ENCODE measurements at places on chromosomes 11 and 22.

GRCh38 chr11:20099527-20099926 is 60.7 kb downstream of the DBX1 start:
- no peak for DNase-seq
- no peak overlapping the region for H3K4me3 ChIP-seq
- H3K4me1 ChIP-seq = no peaks in the 10 kb centered on the region
- no peak overlapping the region for H3K27ac ChIP-seq
- no peaks in the 10 kb centered on the region for H3K36me3 ChIP-seq
- no peaks in the 10 kb centered on the region for H3K27me3 ChIP-seq

DNA sequence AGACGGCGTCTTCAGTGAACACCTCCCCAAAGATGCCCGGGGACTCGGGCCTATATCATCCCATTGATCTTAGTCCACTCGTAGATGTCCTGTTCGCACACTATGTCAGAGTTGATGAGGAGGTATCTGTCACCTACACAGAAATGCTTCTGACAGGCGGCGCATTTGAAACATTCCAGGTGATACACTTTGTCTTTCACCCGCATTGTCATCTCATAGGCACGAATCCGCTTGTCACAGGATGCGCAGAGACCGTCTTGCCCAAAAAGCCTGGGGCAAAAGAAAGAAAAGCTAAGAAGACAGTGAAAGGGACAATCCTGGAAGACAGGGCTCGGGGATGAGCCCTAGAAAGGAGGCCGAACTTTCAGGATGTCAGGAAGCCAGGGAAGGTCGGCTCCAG is 32.6 kb downstream of the LMO2 start:
- H3K27ac ChIP-seq = no peak overlapping the region
- DNase-seq = no peak
- H3K4me3 ChIP-seq = no peak overlapping the region

DNA sequence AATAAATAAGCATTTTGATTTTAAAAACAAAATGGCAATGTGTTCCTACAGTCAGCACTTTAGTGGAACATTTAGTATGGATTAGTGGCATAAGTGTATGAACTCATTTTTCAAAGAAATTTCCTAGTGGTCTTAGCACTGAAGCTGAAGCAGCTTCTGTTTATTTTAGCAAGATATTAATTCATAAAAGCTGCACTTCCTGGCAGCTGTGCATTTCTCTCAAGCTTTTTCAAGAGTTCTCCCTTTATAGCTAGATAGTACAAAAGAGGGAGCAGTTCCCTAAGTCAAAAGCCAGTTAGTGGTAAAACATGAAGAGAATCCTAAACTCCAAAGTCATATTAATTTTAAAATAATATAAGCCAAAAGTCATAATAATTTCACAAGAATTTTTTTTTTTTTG is 1036.0 kb upstream of the CCDC90B start:
- H3K27me3 ChIP-seq = peaks cover 5% of the 10 kb centered on the region
- no peak for DNase-seq
- no peak overlapping the region for H3K27ac ChIP-seq
- H3K4me3 ChIP-seq = no peak overlapping the region
- no peaks in the 10 kb centered on the region for H3K4me1 ChIP-seq

DNA sequence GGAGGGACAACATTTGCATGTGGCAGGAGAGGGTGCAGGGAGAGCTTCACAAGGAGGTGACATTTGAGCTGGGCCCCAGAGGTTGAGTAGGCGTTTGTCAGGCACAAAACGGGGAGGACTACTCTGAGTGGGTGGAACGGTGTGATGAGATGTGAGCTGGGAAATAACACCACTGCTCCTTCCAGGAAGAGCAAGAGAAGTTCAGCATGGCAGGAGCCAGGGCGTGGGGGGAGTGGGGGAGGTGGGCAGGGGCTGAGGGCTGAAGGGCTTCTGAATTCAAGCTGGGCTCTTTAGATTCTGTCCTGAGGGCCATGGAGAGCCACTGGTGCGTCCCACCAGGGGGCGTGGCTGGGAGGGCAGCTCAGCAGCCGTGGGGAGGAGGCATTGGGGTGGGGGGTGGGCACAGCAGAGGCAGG is 54.2 kb downstream of the OTOG start:
- no peaks in the 10 kb centered on the region for H3K4me1 ChIP-seq
- H3K27ac ChIP-seq = no peak overlapping the region
- no peaks in the 10 kb centered on the region for H3K36me3 ChIP-seq
- no peaks in the 10 kb centered on the region for H3K27me3 ChIP-seq
- no peak overlapping the region for H3K4me3 ChIP-seq

DNA sequence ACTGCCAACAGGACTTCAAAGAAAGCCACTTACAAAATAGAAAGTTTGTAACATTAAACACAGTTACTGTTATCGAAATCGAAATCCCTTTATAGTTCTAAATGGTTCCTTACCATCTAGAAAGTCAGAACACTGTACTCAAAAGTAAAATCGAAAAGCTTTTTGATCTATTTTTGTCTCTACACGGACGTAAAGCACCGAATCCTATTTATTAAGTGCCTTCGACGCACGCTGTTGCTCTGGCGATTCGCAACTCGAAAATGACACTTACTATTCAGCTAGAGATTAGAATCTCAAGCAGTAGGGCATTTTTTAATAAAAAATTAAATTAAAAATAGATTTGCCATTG is 78.3 kb downstream of the LARGE1 start:
- DNase-seq = no peak
- H3K4me1 ChIP-seq = no peaks in the 10 kb centered on the region
- no peaks in the 10 kb centered on the region for H3K36me3 ChIP-seq
- no peaks in the 10 kb centered on the region for H3K27me3 ChIP-seq
- no peak overlapping the region for H3K27ac ChIP-seq
- no peak overlapping the region for H3K4me3 ChIP-seq

- peaks cover under 1% of the 10 kb centered on the region for H3K4me1 ChIP-seq
- peaks cover 20% of the 10 kb centered on the region for H3K27me3 ChIP-seq
- H3K36me3 ChIP-seq = no peaks in the 10 kb centered on the region
- no peak for DNase-seq
- H3K27ac ChIP-seq = no peak overlapping the region
- no peak overlapping the region for H3K4me3 ChIP-seq
Measured at GRCh38 chr11:124870430-124870829, 5.2 kb downstream of the ROBO3 start.

GRCh38 chr11:118441770-118442275 is 5.5 kb downstream of the KMT2A start:
- no peaks in the 10 kb centered on the region for H3K36me3 ChIP-seq
- H3K27ac ChIP-seq = no peak overlapping the region
- no peak overlapping the region for H3K4me3 ChIP-seq
- H3K4me1 ChIP-seq = peaks cover 26% of the 10 kb centered on the region

DNA sequence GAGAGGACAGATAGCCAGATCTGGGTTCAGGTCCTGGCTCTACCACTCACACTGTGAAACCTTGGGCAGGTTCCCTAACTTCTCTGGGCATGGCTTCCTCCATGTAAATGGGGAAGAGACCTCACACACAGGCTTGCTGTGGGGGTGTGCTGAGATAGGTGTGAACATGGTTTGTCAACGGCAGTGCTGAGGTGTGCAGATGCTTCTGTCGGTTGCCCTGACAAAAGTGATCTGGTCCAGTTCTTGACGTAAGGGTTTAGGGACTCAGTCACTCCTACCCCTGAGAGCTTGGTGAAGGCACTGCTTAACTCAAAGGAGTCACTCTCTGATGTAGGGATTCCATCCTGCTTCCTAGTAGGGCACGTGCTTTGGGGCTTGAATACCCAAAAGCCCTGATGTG is 2.0 kb downstream of the C1QTNF4 start:
- no peak overlapping the region for H3K27ac ChIP-seq
- no peak overlapping the region for H3K4me3 ChIP-seq
- peaks cover 6% of the 10 kb centered on the region for H3K27me3 ChIP-seq
- no peaks in the 10 kb centered on the region for H3K4me1 ChIP-seq
- no peak for DNase-seq

DNA sequence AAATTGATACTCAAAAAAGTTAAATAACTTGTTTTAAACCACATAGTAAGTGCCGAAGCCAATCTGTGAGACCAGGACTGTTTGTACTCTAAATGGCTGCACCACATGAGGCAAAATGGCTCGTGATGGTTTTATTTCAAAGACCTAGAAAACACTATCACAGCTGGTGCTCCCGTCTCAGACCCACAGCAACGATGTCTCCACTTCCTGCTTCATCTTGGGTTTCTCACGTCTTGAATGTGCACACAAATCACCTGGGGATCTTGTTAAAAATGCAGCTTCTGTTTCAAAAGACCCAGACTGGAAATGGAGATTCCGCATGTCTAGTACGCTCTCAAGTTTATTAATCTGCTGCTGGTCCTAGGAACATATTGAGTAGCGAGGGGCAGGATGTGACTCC is 1.2 kb downstream of the CD3E start:
- H3K36me3 ChIP-seq = no peaks in the 10 kb centered on the region
- H3K4me1 ChIP-seq = no peaks in the 10 kb centered on the region
- H3K27me3 ChIP-seq = peaks cover 17% of the 10 kb centered on the region

- peaks cover 55% of the 10 kb centered on the region for H3K4me1 ChIP-seq
- peak overlapping the region; percentile 64 for H3K4me3 ChIP-seq
- H3K36me3 ChIP-seq = no peaks in the 10 kb centered on the region
- DNase-seq = peak; percentile 68
- H3K27ac ChIP-seq = peak overlapping the region; percentile 98
- H3K27me3 ChIP-seq = no peaks in the 10 kb centered on the region
Measured at GRCh38 chr11:63917692-63918506, 935 bp upstream of the RCOR2 start.

- no peak for DNase-seq
- no peaks in the 10 kb centered on the region for H3K4me1 ChIP-seq
- no peak overlapping the region for H3K4me3 ChIP-seq
- H3K27me3 ChIP-seq = no peaks in the 10 kb centered on the region
- no peaks in the 10 kb centered on the region for H3K36me3 ChIP-seq
Measured at GRCh38 chr11:27619039-27619574, 81.1 kb downstream of the BDNF start.

- no peaks in the 10 kb centered on the region for H3K4me1 ChIP-seq
- H3K36me3 ChIP-seq = no peaks in the 10 kb centered on the region
- no peak overlapping the region for H3K27ac ChIP-seq
- no peak overlapping the region for H3K4me3 ChIP-seq
- peaks cover 3% of the 10 kb centered on the region for H3K27me3 ChIP-seq
Measured at GRCh38 chr11:118084656-118085055, 2.1 kb downstream of the SMIM35 start.

DNA sequence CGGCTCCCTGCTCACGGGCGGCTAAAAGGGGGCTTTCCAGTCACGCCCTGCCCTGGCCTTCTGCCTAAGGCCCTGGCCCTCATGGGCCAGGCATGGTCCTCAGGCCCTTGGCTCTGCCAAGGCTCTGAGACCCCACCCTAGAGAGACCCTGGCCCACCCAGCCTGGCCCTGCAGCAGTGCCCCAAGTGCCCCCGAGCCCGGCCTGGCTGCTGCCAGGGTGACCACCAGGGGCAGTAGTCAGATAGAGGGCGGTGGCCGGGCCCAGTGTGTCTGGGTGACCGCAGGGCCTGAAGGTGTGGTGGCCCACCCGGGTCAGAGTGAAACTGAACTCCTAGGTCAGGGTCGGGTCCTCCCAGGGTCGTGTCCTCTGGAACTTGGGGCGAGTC is 29.4 kb upstream of the CCDC188 start:
- H3K27me3 ChIP-seq = no peaks in the 10 kb centered on the region
- no peak for DNase-seq
- H3K36me3 ChIP-seq = no peaks in the 10 kb centered on the region
- H3K4me3 ChIP-seq = no peak overlapping the region
- H3K4me1 ChIP-seq = no peaks in the 10 kb centered on the region

- no peak overlapping the region for H3K4me3 ChIP-seq
- H3K27me3 ChIP-seq = no peaks in the 10 kb centered on the region
- H3K36me3 ChIP-seq = no peaks in the 10 kb centered on the region
- H3K4me1 ChIP-seq = no peaks in the 10 kb centered on the region
- no peak overlapping the region for H3K27ac ChIP-seq
Measured at GRCh38 chr11:112186304-112186703, 11.0 kb downstream of the BCO2 start.

DNA sequence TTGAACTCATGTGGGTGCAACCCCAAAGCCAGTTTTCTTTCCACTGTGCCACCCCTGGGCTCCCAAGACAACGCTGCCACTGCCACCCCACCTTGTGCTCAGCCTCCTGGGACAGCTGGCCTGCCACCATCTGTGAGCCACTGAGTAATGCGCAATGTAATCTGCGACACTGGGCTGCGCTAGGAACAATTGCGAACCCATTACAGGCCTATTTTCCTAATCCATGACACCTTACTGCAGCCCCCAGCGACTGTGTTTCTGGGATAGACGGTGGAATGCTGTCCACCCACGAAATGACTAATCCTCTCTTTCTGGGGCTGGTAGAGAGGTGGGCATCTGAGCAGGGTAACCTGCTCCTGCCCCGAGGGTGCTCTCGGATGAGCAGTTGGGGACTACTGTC is 22.2 kb downstream of the FLRT1 start:
- no peak overlapping the region for H3K4me3 ChIP-seq
- H3K4me1 ChIP-seq = no peaks in the 10 kb centered on the region
- DNase-seq = no peak
- no peaks in the 10 kb centered on the region for H3K36me3 ChIP-seq
- no peak overlapping the region for H3K27ac ChIP-seq
- H3K27me3 ChIP-seq = no peaks in the 10 kb centered on the region

DNA sequence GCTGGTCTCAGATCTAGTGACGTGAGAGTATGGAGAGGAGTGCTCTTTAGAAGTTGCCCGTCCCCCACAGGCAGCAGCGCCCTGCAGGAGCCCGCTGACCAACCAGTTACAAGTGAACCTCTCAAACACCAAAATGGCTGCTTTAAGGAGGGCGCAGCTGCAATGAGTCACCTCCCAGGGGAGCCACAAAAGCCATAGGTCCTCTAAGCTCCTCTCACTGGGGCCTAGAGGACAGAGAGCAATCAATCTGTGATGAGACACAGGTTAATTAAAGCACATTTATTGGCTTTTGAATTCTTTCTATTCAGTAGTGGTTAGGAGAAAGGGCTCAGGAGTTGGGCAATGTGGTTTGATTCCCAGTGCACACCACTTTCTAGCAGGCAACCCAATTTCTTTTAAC is 15.5 kb upstream of the RAPSN start:
- no peaks in the 10 kb centered on the region for H3K4me1 ChIP-seq
- no peak overlapping the region for H3K4me3 ChIP-seq
- no peak overlapping the region for H3K27ac ChIP-seq
- H3K27me3 ChIP-seq = no peaks in the 10 kb centered on the region

DNA sequence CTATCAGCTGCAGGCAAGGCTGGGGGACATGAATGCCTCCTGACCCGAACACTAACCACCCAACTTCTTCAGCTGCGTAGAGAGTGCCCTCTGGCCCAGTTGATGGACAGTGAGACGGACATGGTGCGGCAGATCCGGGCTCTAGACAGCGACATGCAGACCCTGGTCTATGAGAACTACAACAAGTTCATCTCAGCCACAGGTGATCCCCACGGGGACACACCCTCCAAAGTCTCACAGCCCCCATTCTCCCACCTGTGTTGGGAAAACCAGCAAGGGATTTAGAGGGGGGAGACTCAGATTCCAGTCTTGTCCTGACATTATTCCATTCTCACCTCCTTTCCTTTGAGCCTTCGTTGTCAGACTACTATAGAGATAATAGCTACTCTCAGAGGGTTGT is 912 bp downstream of the VPS51 start:
- H3K27ac ChIP-seq = no peak overlapping the region
- H3K36me3 ChIP-seq = 0 out of 2 replicates have a peak, but pooled peaks cover 6% of the 10 kb centered on the region
- peaks cover 12% of the 10 kb centered on the region for H3K4me1 ChIP-seq
- no peak for DNase-seq

- no peak overlapping the region for H3K27ac ChIP-seq
- peak; percentile 56 for DNase-seq
- peaks cover 43% of the 10 kb centered on the region for H3K36me3 ChIP-seq
- H3K4me3 ChIP-seq = no peak overlapping the region
- H3K4me1 ChIP-seq = peaks cover 7% of the 10 kb centered on the region
Measured at GRCh38 chr11:123054301-123055065, 7.5 kb downstream of the HSPA8 start.

- no peak overlapping the region for H3K4me3 ChIP-seq
- no peaks in the 10 kb centered on the region for H3K27me3 ChIP-seq
- no peak overlapping the region for H3K27ac ChIP-seq
- DNase-seq = no peak
Measured at GRCh38 chr11:57499983-57500461, 15.5 kb downstream of the SLC43A1 start.
